ENCODE measurements at places on chromosomes 6 and 20. TPM values are rescaled to one million over a fixed set of nuclear protein-coding genes. Genes with fewer than 3 reads are reported as not detected.
A peak's percentile ranks its signal among the peaks of the same experiment; 100 is the strongest.

- H3K4me1 ChIP-seq = peaks cover 15% of the 10 kb centered on the region
- H3K36me3 ChIP-seq = no peaks in the 10 kb centered on the region
- peak overlapping the region; percentile 16 for H3K27ac ChIP-seq
- DNase-seq = no peak
Measured at GRCh38 chr20:8401556-8401955, 269.5 kb downstream of the PLCB1 start.

DNA sequence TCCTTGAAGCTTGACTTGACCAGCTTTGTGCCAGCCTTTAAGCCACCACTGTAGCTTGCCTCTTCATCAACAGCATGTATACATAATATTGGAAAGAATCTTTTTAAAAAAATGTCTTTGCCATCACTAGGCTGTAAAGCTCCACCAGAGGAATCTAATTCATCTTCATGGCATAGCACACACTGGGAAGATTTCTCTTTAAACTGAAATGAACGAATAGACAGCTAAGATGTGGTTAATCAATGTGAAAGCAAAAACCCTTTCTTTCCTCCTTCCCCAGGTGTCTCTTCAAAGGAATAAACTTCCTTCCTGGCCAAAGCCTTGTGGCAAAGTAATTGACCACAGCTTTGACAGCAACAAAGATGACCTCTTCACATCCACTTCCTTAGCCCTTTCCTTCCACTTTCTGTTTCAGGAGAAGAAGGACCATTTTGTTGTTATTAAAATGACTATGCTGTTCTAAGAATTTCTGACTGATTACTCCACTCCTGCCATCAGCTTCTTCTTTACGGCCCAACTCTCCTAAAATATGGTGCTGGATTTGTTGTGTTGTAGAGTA is 428.7 kb upstream of the SOX4 start:
- no peaks in the 10 kb centered on the region for H3K36me3 ChIP-seq
- H3K4me3 ChIP-seq = no peak overlapping the region
- no peaks in the 10 kb centered on the region for H3K27me3 ChIP-seq

DNA sequence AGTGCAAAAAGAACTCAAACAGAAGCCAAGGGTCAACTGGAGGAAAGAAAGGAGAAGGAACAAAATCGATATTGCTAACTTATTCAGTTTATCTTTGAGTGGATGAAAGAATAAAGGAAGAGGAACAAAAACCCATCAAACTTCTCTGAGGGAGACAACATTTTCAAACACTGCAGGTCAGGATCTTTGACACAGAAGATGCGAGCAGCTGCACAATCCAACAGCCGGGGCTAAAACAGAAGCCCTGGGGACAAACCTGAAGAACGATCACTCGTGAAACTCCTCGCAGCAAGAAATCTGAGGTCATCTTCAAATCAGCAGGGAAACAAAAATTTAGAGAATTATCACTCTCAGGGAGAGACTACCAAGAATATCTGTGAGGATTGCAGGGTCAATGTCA is 14.2 kb downstream of the SLC23A2 start:
- peaks cover 3% of the 10 kb centered on the region for H3K4me1 ChIP-seq
- H3K36me3 ChIP-seq = no peaks in the 10 kb centered on the region
- no peaks in the 10 kb centered on the region for H3K27me3 ChIP-seq

Gene ISM1
- not detected for polyA plus RNA-seq

- no peak overlapping the region for H3K4me3 ChIP-seq
- no peaks in the 10 kb centered on the region for H3K4me1 ChIP-seq
- H3K27ac ChIP-seq = no peak overlapping the region
- no peak for DNase-seq
- no peaks in the 10 kb centered on the region for H3K36me3 ChIP-seq
- no peaks in the 10 kb centered on the region for H3K27me3 ChIP-seq
Measured at GRCh38 chr6:79498842-79499241, 38.4 kb downstream of the LCA5 start.

DNA sequence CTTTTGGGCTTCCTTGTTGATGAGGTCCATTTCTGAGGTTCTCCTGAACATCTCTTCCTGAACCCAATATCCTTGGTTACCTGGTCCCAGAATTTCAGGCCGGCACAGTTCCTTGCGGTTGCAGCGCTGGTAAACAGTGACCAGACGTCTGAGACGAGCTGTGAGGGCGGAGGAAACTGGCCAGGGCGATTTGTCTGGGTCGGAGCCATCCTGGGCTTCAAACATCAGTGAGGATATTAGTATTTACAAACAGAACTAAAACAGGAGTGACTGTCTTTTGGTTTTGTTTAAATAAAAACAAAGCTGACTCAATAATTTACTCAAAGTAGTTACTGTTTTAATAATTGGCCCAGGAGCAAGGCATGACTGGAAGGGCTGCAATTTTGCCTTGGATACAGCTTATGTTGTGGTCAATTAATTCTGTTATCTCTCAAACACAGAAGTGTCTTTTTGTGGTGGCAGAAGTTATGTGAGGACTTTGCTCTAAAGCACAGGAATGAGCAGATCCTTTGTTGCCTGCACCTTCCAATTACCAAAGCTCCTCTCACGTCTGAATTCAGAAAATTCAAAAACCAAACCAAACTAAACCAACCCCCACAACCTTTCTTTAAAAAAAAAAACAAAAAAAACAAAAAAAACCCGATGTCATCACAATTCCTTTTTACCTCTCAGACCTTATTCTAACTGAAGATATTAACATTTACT is 58.7 kb upstream of the EMILIN3 start:
- H3K36me3 ChIP-seq = peaks cover 48% of the 10 kb centered on the region
- no peaks in the 10 kb centered on the region for H3K27me3 ChIP-seq
- H3K4me1 ChIP-seq = no peaks in the 10 kb centered on the region

GRCh38 chr6:158892266-158892665 is 73.1 kb upstream of the EZR start:
- no peaks in the 10 kb centered on the region for H3K4me1 ChIP-seq
- H3K36me3 ChIP-seq = no peaks in the 10 kb centered on the region
- DNase-seq = no peak

DNA sequence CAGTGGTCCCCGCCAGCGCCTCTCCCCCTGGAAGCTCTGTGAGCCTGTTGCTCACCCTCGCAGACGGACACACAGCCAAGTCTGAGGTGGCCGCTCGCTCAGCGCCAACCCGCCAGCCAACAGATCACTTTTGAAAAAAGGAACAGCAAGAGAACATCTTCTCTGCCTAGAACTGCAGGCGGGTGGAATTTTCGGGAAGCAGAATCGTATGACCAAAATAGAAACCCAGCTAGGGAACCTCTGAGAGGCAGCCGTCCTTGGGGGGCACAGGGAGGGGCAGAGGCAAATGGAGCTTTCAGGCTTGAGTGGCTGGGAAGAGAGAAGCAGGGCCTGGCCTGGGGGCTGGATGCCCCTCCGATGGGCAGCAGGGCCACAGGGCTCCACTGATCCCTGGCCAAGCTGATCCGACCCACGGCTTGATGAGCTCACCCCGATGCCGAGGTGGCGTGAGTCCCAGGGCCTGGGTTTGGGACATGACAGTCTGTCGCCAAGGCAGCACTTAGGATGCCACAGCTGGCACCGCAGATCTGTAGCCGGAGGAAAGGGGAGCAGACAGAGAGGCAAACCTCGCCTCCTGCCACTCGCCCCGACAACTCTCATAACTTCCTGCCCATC is 9.8 kb downstream of the NFATC2 start:
- peaks cover 8% of the 10 kb centered on the region for H3K4me1 ChIP-seq
- H3K4me3 ChIP-seq = no peak overlapping the region
- DNase-seq = no peak
- no peak overlapping the region for H3K27ac ChIP-seq
- H3K36me3 ChIP-seq = no peaks in the 10 kb centered on the region

GRCh38 chr6:4478098-4478497 is 298.1 kb upstream of the CDYL start:
- H3K27ac ChIP-seq = no peak overlapping the region
- no peaks in the 10 kb centered on the region for H3K36me3 ChIP-seq
- H3K27me3 ChIP-seq = no peaks in the 10 kb centered on the region
- H3K4me1 ChIP-seq = no peaks in the 10 kb centered on the region

Gene CCND3
- polyA plus RNA-seq = 26.6 TPM

Gene IPCEF1
- polyA plus RNA-seq = not detected

- no peak overlapping the region for H3K27ac ChIP-seq
- peaks cover 2% of the 10 kb centered on the region for H3K4me1 ChIP-seq
- H3K36me3 ChIP-seq = no peaks in the 10 kb centered on the region
- H3K4me3 ChIP-seq = no peak overlapping the region
- peaks cover 2% of the 10 kb centered on the region for H3K27me3 ChIP-seq
Measured at GRCh38 chr20:919491-919916, 3.4 kb upstream of the ANGPT4 start.

All from SK-N-SH (cell line).